ENCODE measurements at places on chromosomes 6 and 20.

DNA sequence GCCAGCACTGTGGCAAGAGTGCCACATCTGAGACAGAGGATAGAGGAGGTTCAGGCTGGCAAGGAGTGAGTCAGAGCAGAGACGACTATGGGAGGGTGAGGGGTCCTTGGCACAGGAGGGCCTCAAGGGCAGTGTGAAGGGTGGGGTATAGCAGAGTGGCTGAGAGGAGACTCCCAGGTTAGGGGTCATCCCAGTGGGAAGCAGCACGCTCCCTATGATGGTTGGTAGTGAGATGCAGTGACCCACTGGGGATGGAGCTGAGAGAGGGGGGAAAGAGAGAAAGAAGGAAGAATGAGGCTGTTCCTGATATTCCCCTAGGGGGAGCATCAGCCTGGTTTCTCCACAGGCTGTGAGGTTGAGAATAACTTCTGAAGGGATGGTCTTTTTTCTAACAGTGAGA is 97.3 kb downstream of the INSM1 start:
- DNase-seq, result no peak

GRCh38 chr20:45935416-45936046 is 1.0 kb downstream of the PCIF1 start:
- DNase-seq, result no peak

DNA sequence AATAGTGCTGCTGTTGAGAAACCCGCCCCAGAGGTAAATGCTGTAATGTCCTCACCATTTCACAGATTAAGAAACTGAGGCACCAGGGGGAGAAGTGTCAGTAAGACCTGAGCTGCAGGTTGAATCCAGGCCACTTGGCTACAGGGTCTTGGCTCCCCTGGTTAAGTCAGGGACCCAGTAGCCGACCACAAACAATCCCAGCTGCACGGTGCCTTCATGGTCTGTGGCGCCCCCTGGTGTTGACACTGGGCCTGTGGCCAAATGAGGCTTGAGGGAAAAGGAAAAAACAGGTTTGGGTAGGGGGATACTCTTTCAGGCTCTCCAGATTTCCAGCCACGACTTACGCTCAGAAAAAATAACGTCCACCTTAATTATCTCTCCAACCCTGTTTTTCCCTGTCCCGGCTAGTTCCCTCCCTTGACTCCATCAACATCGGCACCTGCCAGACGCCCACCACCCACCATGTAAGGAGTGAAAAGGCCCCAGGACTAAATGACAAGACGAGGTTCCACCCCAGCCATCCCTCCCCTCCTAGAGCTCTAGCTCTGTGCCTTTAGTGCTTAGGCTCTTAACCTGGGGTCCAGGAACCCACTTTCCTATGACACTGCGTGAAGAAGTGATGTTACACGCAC is 47.7 kb upstream of the POLR1H start:
- DNase-seq, result no peak

- no peak for DNase-seq
Measured at GRCh38 chr6:166688901-166689300, 61.9 kb upstream of the RPS6KA2 start.

- no peak for DNase-seq
Measured at GRCh38 chr6:80161434-80161833, 55.0 kb downstream of the BCKDHB start.

GRCh38 chr6:18221288-18221615 is 43.1 kb downstream of the DEK start:
- no peak for DNase-seq

DNA sequence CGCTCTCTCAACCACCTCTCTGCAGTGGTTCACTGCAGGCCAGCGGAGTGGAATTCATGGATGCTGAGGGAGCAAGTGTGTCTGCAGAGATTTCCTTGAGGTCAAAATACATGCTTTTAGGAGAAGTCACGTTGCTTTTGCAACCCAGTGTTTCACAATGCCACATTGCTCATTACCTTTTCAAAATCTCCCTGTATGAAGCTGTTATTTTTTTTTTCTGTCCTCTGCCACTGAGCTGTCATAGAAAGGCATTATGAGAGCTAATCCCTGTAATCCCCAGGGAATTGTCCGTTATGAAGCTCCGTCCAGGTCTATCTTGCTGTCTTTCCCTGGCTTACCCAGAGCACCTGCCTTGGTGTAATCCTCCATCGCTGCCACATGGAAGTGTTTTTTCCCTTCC is 60.5 kb upstream of the SLC22A23 start:
- no peak for DNase-seq

- peak; percentile 15 for DNase-seq
Measured at GRCh38 chr6:6631053-6631452, 42.5 kb downstream of the LY86 start.

DNA sequence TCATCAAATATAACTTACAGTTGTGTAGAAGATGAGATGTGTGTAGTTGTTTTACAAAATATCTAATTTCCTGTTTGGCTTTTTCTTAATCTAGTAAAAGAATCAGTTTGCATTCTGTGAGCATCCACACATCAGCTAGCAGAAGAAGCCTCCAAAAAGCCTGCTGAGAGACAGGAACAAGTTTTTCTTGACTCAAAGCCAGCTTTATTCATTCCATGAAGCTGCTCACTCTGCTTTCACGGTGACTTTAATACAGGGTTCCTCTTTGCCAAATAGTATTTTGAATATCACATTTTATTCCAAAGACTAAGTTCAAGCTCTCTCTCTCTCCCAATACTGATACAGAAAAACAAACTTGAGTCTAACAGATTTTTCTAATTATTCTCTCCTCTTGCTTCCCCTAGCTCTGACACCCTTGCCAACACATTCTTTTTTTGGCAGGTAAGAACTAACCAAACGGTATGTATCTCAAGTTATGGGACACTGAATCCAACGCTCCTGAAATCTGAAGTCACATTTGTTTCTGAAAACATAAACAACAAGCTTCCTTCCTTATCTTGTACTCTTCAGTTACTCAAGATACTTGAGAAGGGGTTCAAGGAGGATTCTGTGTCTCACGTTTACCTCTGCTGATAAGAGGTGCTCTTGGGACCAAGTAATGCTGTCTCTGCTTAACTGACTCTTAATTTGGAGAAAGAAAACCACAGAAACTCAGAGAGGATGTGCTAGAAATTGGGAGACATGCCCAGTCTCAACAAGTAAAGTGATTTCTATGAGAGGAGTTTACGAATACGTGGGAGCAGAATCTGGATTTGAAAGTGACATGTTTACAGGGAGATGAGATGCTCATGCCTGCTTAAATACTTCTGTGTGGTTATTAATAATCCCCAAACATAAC is 184.2 kb upstream of the SPTLC3 start:
- DNase-seq, result no peak

GRCh38 chr20:48149902-48150301 is 364.6 kb upstream of the SULF2 start:
- no peak for DNase-seq

DNA sequence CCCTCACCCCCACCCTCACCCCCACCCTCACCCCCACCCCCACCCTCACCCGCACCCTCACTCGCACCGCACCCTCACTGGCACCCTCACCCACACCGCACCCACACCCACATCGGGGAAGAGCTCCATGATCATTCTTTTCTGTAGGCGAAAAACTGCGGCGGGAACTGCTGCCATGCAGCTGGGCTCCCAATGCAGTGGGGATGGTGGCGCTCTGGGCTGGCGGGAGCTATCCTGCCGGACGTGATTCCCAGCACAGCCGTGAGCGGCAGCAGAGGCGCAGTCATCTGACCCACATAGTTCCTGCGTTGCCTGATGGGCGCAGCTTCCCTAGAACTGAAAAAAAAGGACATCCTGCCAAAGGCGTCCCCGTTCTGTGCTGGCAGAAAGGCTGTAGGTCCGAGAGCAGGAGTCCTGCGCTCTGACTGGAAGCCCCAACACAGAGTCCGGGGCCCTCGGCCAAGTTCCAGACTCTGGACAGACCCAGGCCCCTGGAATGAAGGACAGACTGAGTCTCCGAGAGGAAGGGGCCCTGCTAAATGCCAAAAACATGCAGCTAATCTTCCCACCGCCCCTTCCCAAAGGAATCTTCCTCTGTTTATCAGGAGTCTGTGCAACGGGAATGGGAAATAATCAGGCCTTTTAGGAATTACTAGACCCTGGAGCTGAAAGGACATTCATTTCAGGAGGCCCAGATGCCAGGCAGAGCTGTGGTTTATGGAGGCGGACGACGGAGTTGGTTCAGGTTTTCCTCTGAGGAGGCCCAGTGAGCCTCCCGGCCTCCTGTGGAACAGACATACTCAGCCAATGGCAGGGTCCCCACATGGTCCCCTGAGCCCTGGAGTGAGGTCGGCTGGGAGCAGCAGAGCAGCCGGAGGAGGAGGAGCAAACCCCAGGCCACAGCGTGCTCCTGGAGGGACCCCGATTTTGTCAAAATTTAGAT is 14.1 kb upstream of the TCFL5 start:
- peak; percentile 77 for DNase-seq

GRCh38 chr20:7967199-7967844 is 27.1 kb upstream of the HAO1 start:
- DNase-seq, result no peak

Measured in body of pancreas (tissue), 4 donors.